ENCODE measurements at places on chromosomes 3 and 15.

- no peak for DNase-seq
Observed at GRCh38 chr3:14170531-14171159, 7.8 kb downstream of the XPC start.

GRCh38 chr3:19012846-19013245 lies 135.5 kb upstream of the KCNH8 start:
- no peak for DNase-seq

- no peak for DNase-seq
Observed at GRCh38 chr3:16076564-16076963, 97.9 kb upstream of the GALNT15 start.

GRCh38 chr3:142251951-142252350 lies 26.6 kb upstream of the GK5 start:
- DNase-seq = no peak

- no peak for DNase-seq
Observed at GRCh38 chr3:183862610-183863009, 22.1 kb downstream of the PARL start.

DNA sequence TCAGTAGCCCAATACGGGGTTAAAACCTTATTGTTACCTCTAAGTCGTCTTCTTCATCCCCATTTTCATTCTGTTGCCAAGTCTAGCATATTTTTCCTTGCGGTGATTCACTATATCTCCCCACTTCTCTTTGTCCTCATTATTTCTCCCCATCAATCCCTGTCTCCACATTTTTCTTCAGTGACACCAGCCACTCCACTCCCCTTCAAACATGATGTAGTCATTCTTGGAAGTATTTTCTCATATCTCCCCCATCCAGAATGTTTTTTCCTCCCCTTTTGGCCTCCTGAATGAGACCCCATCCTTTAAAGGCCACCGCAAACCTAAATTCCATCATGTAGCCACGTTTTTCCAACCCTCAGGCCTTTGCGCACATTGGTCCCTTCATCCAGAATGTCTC lies 105.9 kb downstream of the TOP2B start:
- no peak for DNase-seq

Measured in hindlimb muscle (tissue), 1 donor.